ENCODE measurements at places on chromosomes 1 and 21.
A peak's percentile ranks its signal among the peaks of the same experiment; 100 is the strongest.

GRCh38 chr1:229221106-229222019 lies 49.5 kb upstream of the RAB4A start:
- no peak for DNase-seq

DNA sequence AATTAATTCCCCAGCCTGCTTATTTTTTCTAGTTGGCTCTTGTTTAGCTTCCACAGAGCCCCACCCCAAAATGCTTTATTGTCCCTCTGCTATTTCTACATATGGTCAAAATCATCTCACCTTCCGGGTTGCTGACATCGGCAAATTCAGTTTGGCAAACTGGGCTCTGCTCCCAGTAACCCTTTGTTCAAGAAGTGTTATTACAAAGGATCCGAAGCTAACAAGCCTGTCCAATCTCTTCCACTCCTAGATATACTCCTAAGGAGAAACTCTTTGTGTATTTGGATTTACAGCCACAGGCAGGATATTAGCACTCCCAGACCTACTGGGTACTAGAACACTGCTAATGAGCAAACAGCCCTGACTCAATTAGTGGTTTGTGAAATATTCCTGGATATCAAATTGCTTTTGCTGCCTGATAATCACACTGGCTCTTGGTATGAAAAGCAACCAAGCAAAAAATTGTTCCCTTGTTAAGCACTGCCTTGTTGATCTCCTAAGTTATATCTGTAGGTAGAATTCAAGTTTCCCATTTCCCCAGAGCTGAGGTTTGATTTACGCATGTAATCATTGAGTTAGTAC lies 4.0 kb downstream of the JUN start:
- no peak for DNase-seq

DNA sequence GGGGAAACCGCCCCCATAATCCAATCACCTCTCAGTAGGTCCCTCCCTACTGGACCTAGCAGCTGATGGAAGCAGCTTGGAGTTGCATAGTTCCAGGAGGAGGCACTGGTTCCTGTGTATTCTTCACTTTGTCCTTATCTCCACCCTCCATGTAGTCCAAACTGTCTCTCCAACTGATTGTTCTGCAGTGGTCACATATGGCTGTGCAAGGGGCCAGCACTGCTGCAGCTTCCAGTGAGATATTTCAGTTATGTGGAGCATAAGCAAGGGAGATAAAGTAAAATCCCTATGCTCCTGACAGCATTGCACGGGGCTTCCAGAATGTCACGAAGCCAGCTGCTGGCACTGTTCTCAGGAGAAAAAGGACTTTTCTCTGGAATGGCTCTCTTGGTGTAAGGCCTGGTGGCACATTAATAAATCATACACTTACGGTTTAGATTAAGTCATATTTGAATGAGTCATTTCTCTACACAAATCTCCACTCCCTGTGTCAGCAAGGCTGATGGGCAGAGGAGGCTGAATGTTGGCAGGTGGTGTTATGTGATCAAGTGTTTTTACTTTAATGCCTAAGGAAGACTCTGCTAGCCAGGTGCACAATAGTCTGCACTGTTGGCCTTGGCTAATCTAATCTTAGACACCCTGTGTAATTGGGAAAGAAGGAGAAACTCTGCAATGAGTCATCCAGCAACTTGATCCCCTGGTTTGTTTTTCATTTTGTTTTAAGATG lies 93.4 kb downstream of the KCNK1 start:
- DNase-seq, result no peak

DNA sequence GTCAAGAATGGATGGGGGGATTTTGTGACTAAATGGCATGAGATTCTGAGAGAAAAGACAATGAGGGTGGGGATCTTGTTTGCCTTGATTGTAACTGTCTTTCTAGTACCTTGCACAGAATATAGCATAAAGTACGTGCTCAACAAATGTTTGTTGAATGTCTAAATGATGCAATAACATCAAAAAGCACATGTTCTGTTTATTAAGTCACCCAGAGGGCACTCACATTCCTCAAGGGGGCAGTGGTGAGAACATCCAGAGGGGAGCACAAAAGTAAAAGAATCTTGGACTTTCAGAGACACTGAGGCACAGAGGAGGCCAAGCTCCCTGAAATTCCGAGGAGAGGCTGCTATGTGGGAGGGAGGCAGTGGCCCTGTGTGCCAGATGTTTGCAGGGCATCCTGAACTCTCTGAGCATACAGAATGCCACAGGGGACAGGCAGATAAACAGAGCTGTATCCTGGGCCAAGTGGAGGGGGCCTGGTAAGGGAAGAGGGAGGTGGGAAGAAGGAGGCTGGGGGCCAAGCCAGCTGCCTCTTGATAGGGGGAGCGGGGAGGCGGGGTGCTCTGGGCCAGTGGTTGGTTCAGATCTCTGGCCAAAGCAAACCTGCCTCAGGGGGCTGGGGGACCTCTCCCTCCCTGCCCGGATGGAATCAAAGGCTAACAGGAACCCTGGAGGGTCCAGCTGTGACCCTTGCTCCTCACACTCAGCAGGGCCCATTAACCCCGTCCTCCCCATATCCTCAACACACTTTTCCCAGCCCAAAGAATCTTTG lies 6.5 kb upstream of the ATP1A2 start:
- no peak for DNase-seq

- DNase-seq, result no peak
Observed at GRCh38 chr1:5304702-5305101, 650.3 kb downstream of the AJAP1 start.

GRCh38 chr1:236575523-236575922 lies 28.8 kb downstream of the HEATR1 start:
- no peak for DNase-seq

DNA sequence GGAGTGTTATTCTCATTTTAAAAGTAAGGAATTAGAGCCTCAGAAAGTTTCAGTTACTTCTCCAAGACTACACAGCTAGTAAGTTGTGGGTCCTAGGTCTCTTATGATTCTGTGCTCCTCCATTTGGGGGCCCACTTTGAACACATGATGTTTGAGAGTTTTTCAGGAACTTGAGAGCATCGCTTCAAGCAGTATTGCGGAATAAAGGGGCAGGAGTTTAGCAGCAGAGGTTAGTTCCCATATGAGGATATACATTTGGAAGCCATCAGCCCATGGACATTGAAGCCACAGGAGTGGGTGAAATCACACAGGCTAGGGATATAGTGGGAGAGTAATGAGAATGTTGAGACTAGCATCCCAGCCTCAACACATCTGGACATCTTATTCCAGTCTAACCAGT lies 143.2 kb downstream of the RASAL2 start:
- DNase-seq, result no peak

GRCh38 chr1:7657287-7658016 lies 113.6 kb upstream of the VAMP3 start:
- DNase-seq, result no peak

DNA sequence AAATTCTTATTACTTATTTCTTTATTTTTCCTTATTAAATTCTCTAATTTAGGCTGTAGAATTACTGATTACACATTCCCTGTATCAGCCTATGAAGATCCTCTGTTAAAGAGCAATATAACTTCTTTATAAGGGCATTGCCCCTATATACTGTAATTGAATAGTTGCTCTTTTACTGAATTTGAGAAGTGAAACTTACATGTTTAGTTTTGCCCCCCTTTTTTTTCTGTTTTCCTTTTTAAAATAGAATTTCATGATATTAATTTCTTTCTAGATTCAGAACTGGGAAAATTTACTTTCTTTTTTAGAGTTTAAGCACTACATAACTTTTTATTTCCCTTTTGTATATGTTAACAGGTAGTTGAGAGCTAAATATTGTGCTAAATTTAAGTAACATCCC lies 29.5 kb upstream of the PGM1 start:
- no peak for DNase-seq

GRCh38 chr1:65083263-65083896 lies 64.6 kb upstream of the AK4 start:
- DNase-seq, result no peak

DNA sequence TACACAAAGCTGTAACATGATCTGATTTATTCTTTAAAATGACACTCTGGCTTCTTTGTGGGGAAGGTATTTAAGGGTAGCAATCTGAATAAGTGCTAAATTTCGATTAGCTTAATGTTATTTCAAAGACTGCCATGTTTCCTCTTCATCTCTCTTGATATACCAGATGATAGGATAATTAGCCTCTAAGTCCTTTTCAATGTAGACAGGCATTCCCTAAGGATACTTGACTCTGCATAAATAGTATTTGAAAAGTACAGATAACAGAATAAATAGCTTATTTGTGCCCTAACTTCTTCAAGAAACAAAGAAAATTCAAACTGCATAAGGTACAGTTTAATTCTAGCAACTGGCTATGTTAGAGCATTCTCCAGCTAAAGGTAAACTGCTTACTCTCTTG lies 46.2 kb downstream of the ARHGAP29 start:
- DNase-seq, result no peak

- DNase-seq, result no peak
Observed at GRCh38 chr1:175192630-175193526, at the start of gene KIAA0040. Gene KIAA0040 (minus strand): TSS chr1:175192776. CDS start chr1:175161013, 31,763 bp downstream.

GRCh38 chr1:33256471-33257206 lies at the start of gene ZNF362:
Gene ZNF362 (plus strand): TSS chr1:33256492. CDS start chr1:33270575, 14,083 bp downstream.
- DNase-seq, result peak; percentile 29

- DNase-seq, result no peak
Observed at GRCh38 chr1:64948905-64949833, 17.2 kb downstream of the JAK1 start.

DNA sequence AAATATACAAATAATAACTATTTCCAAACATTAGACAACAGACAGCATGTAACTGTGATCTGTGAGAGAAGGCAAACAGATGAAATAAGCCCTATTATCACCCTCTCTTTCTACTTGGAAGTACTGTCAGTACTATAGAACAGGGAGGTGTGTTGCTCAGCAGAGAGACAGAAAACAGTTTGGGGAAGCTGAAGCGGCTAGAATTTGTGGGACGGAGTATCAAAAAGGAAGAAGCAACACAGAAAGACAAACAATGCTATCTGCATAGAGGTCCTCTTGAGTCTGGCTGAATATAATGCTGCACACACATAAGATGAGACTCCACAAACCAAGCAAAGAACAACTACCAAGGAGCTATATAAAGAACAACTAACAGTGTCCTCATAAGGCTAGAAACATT lies 59.4 kb downstream of the ZZZ3 start:
- DNase-seq, result no peak

DNA sequence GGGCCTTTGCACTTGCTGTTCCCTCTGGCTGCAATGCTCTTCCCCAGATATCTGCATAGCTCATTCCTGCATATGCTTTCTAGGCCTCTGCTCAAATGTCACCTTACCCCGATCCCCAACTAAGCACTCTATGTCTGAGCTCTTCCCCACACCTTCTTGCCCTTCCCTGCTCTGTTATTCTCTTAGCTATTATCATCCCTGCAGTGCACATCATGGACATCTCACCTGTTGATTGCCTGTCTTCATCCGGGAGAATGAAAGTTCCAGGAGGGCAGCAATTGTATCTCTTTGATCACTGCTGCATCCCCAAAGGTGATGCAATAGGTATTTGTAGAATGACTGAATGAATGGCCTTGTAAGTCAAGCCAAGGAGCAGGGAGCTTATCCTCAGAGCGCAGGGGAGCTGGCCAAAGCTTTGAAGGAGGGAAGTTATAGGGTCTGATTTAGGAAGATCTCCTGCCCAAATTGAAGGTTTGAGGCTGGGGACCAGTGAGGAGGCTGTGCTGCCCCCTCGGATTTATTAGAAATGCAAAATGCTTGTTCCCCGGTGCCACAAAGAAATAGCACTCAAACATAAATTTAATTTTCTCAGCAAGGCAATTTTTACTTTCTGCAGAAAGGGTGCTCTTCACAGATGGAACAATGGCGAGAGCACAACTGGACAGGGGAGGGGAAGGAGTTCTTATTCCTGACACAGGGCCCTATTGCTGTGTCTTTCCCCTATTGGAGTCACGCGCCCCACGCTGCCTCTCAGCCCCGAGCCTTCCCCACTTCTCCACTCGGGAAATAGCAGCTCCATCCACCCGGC lies 631.1 kb downstream of the MATN1 start:
- no peak for DNase-seq

DNA sequence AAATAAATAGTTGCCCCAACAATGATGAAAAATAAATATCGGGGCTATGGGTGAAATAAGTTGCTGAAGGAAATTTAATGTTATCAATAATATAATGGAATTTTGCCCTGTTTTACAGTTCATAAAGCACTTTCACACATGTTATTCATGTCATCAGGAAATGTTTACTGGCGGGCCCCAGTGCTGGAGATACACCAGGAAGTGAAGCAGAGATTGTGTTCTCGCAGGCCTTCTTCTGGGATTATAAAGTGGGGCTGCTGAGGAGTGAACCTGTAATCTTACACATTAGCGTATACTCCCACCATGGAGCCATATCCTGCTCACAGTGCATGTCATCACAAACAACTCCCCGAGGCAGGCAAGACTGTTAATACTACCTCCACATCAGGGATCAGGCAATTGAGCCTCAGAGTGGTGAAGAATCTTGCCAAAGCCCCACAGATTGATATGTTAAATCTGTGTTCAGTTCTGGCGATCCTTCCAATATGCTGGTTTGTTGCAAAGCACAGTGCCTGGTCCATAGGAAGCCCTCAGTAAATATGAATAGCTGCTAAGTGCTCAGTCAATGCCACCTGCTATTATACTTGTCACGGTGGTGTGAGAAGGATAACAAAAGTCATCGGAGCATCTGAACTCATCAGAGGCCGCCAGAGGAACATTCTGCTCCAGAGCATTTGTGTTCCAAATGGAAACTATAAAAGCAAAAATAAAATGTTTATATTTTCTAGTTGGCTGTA lies 104.4 kb upstream of the UBE2U start:
- DNase-seq, result no peak

DNA sequence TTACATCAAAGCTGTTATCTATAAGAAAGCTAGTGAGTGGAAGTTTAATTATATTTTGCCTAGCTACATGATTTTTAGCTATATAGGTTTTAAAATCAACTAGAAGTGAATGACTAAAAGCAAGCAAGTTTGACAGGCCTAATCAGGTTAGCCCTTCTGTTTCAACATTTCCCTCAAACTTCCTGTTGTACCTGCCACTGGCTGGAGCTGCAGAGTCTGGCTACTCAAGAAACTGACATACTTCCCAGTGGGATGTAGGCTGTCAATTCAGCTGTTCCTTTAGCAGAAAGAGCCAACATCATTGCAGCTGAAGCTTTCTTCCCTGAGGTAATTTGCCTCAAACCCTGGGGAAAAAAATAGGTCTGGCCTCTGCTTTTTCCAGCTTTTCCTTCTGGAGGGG lies 87.1 kb upstream of the TNR start:
- no peak for DNase-seq

GRCh38 chr1:218330043-218330623 lies 15.0 kb upstream of the TGFB2 start:
- no peak for DNase-seq

GRCh38 chr1:28518745-28519341 lies 13.0 kb downstream of the RCC1 start:
- DNase-seq, result no peak

- no peak for DNase-seq
Observed at GRCh38 chr1:107430540-107431228, 289.8 kb downstream of the NTNG1 start.

GRCh38 chr1:54254055-54254454 lies 54.1 kb downstream of the MRPL37 start:
- DNase-seq, result no peak
